ENCODE measurements at places on chromosomes 1 and 21. TPM values are rescaled to one million over a fixed set of nuclear protein-coding genes. Genes with fewer than 3 reads are reported as not detected.

Gene ADAMTS4
- polyA plus RNA-seq: not detected

DNA sequence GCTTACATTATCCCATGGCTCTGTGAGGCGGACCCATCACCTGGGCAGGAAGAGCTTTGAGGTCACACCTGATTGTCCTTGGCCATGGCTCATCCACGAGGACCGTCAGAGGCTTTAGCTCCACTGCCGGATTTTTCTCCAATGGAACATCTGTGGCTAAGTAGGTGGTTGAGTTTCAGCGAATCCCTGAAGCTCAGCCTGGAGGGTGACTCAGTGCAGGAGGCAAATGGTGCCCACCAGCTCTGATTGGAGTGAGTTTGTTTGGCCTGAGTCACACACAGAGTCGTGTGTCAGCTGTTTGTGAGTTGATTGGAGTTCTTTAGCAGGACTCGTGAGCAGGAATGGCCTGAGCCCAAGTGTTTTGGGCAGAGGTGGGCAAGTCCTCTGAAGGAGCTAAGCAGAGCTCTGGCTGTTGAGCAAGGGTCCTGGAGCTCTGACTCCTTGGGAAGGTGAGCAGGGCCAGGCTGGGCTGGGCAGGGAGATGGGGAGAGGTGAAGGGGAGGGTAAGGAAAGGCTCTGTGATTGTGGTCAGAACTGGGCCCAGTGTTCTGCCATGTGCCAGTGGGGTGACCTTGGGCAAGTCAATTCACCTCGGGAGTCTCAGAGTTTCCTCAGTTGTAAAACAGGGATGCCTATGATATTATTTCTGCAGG lies 2.0 kb downstream of the SLC6A17 start:
- H3K4me1 ChIP-seq: no peaks in the 10 kb centered on the region
- peaks cover 24% of the 10 kb centered on the region for H3K27me3 ChIP-seq
- no peak for DNase-seq
- H3K27ac ChIP-seq: no peak overlapping the region
- H3K4me3 ChIP-seq: no peak overlapping the region
- no peaks in the 10 kb centered on the region for H3K36me3 ChIP-seq

GRCh38 chr21:42161401-42161955 lies 57.5 kb upstream of the ABCG1 start:
- H3K36me3 ChIP-seq: no peaks in the 10 kb centered on the region
- H3K4me1 ChIP-seq: peaks cover 37% of the 10 kb centered on the region
- DNase-seq: no peak
- no peak overlapping the region for H3K4me3 ChIP-seq
- H3K27ac ChIP-seq: peak overlapping the region; percentile 5

DNA sequence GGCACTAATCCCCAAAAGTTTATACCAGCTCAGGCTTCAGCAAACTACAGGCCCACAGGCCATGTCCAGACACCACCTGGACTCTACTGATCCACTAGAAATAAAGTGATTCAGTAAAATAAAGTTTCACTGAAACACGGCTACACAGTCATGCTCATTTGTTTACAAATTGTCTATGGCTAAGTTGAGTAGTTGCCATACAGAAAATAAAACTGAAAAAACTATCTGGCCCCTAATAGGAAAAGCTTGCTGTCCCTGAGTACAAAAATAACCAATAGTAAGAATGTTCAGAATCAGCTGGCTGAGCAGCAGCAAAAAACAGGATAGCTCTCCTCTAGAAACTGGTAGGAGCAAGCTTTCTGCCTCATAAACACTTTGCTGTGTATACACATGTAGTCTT lies 221.5 kb downstream of the RERE start:
- no peak overlapping the region for H3K4me3 ChIP-seq
- H3K36me3 ChIP-seq: peaks cover 3% of the 10 kb centered on the region
- no peak overlapping the region for H3K27ac ChIP-seq
- H3K27me3 ChIP-seq: no peaks in the 10 kb centered on the region

DNA sequence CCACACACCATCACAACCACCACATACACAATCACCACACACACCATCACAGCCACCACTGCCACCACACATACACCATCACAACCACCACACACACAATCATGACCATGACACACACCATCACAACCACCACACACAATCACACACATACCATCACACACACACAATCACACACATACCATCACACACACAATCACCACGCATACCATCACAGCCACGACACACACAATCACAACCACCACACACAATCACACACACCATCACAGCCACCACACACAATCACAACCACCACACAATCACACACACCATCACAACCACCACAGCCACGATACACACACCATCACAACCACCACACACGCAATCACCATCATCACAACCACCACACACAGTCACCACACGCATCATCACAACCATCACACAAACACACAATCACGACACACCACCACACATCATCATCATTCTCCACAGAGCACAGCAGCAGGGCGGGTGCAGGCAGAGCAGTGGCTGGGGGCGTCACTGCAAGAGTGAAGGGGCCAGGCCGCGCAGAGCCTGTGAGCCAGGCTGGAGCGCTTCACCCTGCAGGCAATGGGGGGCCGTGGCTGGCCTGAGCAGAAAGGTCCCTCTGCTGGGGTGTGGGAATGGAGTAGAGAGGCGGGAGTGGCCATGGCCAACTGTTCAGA lies 32.6 kb downstream of the CDCP2 start:
- H3K4me1 ChIP-seq: peaks cover 8% of the 10 kb centered on the region
- DNase-seq: no peak
- peaks cover 6% of the 10 kb centered on the region for H3K27me3 ChIP-seq
- H3K27ac ChIP-seq: no peak overlapping the region

DNA sequence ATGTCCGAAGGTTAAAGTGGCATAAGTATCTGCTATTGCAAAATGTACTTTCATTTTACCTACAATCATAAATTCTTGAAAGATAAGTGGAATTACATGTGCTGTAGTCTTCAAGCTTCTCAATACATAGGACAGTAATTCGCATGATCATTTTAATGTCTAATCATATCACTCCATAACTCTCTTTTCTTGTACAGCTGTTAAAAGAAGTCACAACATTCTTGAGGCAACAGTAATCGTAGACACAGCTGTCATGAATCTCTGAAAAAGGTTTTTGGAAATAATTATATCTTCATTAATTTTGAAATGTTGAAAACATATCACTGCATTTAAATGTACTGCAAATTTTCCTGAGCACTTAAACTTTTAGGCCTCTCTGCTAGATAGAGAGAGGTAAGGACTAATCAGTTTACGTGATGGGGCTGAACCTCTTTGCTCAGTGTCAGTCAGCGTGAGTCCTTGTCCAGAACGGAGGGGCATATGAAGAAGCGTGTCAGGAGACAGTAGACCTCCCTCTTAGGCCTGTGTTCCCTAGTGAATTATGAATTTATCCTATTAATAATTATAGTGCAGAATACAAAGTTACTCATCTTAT lies 133.4 kb downstream of the NEK7 start:
- no peak overlapping the region for H3K4me3 ChIP-seq
- H3K27me3 ChIP-seq: no peaks in the 10 kb centered on the region
- DNase-seq: no peak
- H3K36me3 ChIP-seq: peaks cover 3% of the 10 kb centered on the region
- H3K4me1 ChIP-seq: peaks cover 2% of the 10 kb centered on the region

- no peak overlapping the region for H3K27ac ChIP-seq
- no peak for DNase-seq
- peaks cover 30% of the 10 kb centered on the region for H3K36me3 ChIP-seq
- peaks cover 7% of the 10 kb centered on the region for H3K4me1 ChIP-seq
Observed at GRCh38 chr1:9555942-9556341, 16.7 kb downstream of the SLC25A33 start.

- H3K4me1 ChIP-seq: no peaks in the 10 kb centered on the region
- no peaks in the 10 kb centered on the region for H3K27me3 ChIP-seq
- H3K27ac ChIP-seq: no peak overlapping the region
- H3K4me3 ChIP-seq: no peak overlapping the region
- no peak for DNase-seq
Observed at GRCh38 chr1:107172450-107173170, 31.8 kb downstream of the NTNG1 start.

GRCh38 chr1:76613886-76614285 lies 253.4 kb upstream of the ST6GALNAC5 start:
- no peaks in the 10 kb centered on the region for H3K4me1 ChIP-seq
- no peaks in the 10 kb centered on the region for H3K36me3 ChIP-seq
- DNase-seq: no peak
- no peak overlapping the region for H3K4me3 ChIP-seq

GRCh38 chr1:46275030-46275337 lies 27.4 kb downstream of the RAD54L start:
- DNase-seq: no peak
- H3K27me3 ChIP-seq: peaks cover 1% of the 10 kb centered on the region
- H3K4me3 ChIP-seq: no peak overlapping the region

DNA sequence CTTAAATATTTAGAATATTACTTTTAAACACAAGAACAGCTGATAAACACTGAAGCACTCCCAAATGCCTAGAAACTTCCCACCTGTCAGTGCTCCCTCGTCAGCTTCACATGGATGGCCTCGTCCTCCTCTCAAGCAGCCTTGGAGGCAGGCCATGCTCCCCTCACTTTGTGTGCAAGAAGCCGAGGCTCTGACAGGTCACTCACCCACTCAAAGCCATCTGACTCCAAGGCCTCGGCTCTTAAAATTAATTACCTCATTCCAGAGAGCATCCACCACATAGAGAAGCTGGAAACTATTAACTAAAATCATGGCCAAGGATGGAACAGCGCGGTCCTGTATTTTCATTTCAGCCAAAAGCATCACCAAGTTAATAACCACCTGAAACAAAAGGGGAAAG lies 17.8 kb downstream of the LBR start:
- peaks cover 35% of the 10 kb centered on the region for H3K36me3 ChIP-seq
- no peaks in the 10 kb centered on the region for H3K27me3 ChIP-seq
- peaks cover 52% of the 10 kb centered on the region for H3K4me1 ChIP-seq
- no peak for DNase-seq
- no peak overlapping the region for H3K4me3 ChIP-seq

DNA sequence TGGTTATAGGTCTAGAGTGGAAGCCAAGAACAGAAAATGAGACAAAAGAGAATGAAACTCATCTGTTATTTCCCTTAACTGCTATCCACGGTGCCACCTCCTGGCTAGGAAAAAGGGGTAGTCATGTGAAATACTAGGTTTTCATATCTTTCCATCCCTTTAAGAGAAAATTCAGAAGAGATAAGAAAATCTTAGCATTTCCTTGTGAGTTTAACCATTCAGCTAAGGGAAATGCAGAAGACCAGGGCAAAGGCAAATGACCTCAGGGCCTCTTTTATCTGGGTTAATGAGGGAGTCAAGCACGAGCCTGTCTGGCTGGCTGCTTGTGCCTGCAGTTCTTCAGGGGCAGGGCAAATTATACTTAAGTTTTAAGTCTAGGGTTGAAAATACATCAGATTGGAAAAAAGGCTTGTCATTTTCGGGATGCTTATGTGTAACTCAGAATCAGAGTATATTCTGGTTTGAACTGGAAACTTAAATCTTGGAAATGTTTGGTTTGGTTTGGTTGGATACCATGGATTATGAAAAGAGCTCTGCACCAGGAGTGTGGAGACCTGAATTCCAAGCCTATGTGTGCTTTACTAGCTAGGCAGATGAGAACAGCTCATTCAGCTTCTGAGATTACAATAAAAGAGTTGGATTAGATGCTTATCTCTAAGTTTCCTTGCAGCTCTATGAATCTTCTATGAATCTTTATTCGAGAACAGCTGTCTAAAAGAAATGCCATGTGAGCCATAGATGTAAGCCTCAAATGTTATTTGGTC lies 19.9 kb downstream of the NIBAN1 start:
- no peak overlapping the region for H3K4me3 ChIP-seq
- H3K36me3 ChIP-seq: no peaks in the 10 kb centered on the region
- DNase-seq: no peak
- peak overlapping the region; percentile 4 for H3K27ac ChIP-seq

DNA sequence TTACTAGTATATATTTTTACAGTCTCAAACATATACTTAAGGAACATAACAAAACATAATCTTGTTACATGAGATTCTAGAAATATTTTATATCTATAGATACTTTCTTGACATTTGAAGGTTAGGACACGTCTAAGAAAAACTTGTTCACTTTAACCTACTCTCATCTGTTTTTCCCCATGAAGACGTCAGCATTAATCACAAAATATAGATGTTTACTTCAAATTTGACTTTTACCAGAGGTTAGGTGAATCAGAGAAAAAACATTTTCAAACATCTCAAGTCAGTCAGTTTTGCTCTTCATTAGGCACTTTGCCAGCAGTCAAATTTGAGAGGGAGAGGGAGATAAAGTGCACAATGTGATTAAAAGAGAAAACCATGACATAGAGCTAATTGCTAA lies 47.7 kb downstream of the BRINP3 start:
- H3K27me3 ChIP-seq: peaks cover 2% of the 10 kb centered on the region
- no peaks in the 10 kb centered on the region for H3K4me1 ChIP-seq
- no peaks in the 10 kb centered on the region for H3K36me3 ChIP-seq
- H3K27ac ChIP-seq: no peak overlapping the region

All from immature natural killer cell (primary cell).